ENCODE measurements at places on chromosomes 13 and 19.
A peak's percentile ranks its signal among the peaks of the same experiment; 100 is the strongest.

DNA sequence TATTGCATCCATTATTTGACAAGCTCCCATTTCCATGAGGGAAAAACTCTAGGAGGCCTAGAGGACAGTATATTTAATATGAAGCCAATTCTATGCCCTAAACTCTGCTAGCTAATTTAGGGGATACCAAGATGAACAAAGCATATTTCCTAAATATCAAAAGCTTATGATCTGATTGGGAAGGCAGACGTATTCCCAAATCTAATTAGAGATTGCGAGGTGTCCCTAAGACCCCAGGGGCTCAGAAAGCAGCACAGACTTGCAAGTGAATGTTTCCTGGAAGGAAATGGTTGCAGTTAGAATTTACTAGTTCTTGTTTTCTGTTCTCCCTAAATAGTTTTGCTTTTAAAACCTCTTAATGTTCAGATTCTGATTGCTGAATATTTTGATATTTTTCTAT is 30.7 kb downstream of the NDFIP2 start:
- no peak for DNase-seq

DNA sequence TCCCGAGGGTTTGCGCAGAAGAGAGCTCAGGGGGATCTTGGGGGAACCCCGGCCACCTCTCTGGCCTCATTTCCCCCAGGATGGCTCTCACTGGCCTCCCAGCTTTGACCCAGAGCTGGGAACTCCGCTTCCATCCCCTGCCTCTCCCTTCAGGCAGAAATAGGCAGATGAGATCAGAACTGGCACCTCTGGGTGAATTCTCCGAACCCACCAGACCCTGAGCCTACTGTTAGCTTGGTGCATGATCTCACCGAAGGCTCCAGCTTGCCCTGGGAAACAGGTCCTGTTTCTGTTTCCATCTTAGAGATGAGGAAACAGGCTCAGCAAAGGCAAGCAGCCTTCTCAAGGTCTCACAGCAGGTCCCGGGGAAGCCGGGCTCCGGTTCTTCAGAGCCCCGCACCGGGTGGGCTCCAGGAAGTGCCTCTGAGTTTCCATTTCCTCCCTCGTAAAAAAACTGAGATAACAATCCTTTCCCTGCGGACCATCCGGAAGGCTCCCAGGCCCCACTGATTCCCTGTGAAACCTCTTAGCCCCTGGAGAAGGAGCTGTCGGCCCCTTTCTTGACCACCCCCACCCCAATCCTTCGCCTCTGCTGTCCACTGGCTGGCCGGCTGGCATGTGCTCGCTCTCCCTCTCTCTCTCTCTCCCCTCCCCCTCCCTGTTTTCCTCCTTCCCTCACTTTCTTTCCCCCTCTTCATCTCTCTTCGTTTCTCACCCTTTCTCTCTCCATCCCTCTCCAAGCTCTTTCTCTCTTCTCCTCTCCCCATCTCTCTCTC is 2.1 kb downstream of the NECTIN2 start:
- DNase-seq = no peak

- peak; percentile 33 for DNase-seq
These were observed 113.0 kb downstream of the TEX26 start for GRCh38 chr13:31045286-31046081.

DNA sequence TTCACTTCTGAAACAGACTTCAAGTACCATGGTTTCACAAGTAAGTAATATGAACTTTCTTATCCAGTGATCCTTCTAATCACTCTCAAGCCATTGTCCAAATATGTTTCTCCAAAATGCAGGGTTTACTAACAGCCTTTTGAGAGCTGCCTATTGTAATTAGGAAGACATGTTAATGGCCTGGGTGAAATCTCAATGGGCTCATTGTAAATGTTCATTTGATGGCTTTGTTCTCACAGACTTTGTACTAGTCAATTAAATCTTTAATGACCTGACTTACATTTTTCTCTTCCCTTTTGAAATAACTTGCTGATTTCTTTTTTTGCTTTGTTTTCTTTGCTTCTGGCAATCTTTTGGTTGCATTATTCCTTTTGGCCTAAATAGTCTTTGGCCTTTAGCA is 444.8 kb downstream of the LIG4 start:
- DNase-seq = no peak

- no peak for DNase-seq
These were observed 63.4 kb downstream of the SLC7A1 start for GRCh38 chr13:29532116-29532515.

GRCh38 chr13:113397608-113398425 is 33.9 kb upstream of the GRTP1 start:
- no peak for DNase-seq

- no peak for DNase-seq
These were observed 5.6 kb downstream of the C5AR1 start for GRCh38 chr19:47315125-47315821.

- DNase-seq = no peak
These were observed 473 bp downstream of the KLK4 start for GRCh38 chr19:50910722-50911121.

DNA sequence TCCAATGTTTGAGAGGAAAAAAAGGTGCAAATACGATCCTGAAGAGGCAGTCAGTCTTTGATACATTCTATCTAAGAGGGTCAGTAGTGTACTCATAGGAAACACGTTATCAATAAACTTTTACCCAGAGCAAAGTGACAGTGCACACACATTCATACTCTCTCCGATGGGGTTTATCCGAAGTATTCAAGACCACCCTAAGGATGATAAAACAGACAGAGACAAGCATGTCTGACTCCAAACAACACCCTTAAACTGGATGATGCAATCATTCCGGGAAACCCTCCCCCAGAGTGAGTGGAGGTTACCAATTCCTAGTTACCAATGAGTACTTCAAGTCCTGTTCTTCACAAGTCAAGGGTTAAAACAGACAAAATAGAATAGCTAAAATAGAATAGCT is 79.1 kb downstream of the DNAJC3 start:
- no peak for DNase-seq

GRCh38 chr13:112907286-112907685 is 61.7 kb upstream of the MCF2L start:
- DNase-seq = no peak

DNA sequence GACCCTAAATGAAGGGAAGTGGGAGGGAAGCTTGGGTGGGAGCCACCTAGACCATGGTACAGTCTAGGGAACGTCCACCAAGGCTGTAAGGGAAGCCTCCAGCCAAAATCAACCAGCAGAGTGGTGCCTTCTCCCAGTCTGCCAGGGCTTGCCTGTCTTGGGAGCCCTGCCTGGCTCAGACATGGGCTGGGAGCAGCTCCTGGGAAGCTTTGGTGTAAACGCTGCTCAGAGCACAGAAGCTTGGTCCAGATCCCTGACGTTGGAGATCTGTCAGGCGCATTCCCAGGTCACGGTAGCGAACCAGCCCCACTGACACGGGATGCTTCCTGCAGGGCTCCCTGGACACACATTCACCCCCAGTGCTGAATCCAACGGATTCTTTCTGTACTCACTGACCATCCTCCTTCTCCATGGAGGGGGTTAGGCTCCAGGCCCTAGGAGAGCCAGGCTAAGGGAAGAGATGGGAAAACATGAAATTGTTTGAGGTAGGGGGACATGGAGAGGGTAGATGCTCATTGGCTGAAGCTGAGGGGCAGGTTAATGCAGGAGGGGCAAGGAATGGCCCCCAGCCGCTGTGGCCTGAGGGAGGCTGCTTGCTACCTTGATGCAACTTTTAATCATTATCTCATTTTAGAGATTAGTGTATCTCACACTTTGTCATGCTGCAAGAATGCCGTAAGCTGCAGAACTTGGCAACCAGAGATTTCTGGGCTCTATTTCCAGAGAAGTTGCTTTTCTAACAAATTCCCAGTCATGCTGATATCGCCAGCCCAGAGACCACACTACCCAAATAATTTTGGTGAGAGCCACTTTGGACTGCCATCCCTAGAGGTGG is 195.8 kb downstream of the UQCRFS1 start:
- no peak for DNase-seq

DNA sequence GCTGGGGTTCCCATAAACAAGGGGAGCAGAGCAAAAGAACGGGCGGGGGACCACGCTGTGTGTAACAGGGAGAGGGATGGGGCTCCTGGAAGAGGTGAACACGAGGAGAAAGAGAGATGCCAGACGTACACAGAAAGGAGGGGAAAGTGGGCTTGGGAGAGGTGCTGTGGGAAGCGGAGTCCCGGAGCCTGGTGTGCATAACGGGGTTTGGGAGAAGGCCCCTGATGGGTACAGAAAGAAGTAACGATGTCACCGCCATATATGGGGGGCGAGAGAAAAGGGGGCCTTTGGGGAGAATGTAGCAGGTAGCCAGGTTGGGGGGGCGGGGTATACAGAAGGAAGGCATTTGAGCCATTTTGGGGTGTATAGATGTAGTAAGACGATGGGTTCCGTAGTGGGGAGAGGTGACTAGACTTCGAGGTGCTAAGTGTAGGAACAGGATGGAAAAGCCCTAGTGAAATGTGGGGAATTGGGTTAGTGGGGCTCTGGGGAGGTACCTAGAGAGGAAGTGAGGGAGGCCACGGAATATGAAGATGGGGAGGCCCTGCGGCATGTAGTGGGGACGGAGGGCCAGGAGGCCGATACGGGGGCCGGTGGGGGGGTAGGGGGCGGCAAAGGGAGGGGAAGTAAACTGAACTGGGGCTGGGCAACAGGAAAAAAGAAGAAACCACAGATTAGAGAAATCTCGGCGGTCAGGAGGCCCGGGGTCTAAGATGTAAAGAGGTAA is 787 bp downstream of the ZNF580 start:
- no peak for DNase-seq

DNA sequence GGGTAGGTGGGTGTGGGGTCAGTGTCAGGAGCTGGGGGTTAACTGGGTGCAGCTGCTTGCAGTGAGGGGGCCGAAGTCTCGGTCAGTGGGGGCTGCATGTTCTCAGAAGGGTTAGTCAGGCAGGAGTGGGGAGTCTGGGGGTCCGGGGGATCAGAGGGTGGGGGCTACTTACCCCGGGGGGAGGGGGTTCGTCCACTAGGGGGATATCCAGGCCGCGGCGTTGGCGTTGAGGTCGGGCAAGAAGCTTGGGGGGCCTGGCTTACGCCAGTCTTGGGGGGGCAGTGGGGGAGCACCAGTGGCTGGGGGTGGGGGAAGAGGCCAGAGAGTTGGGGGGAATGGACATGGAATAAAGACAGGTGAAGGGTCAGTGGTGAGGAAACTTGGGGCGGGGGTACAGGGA is 9.1 kb downstream of the KCNC3 start:
- no peak for DNase-seq

GRCh38 chr13:109899316-109899715 is 112.9 kb upstream of the IRS2 start:
- no peak for DNase-seq

- no peak for DNase-seq
These were observed 31.2 kb downstream of the TMPRSS9 start for GRCh38 chr19:2391118-2391725.

All from stimulated activated CD8-positive, alpha-beta memory T cell treated with anti-CD3 and anti-CD28 coated beads, Interleukin-15, amount 100 ng/mL, for 24 hours (primary cell).